ENCODE measurements at places on chromosomes 7 and 10.

GRCh38 chr7:74617180-74617744, 40.3 kb upstream of the GTF2I start:
- peak; percentile 44 for DNase-seq

GRCh38 chr10:13750299-13751190, 163.8 kb downstream of the PRPF18 start:
- no peak for DNase-seq

GRCh38 chr7:154096-154799, 38.1 kb upstream of the FAM20C start:
- no peak for DNase-seq

- DNase-seq: peak; percentile 24
Measured at GRCh38 chr7:46215987-46216567, 295.0 kb upstream of the IGFBP3 start.

- no peak for DNase-seq
Measured at GRCh38 chr7:1229202-1229947, 3.3 kb upstream of the UNCX start.

GRCh38 chr10:21953585-21954057, 49.9 kb downstream of the DNAJC1 start:
- no peak for DNase-seq

DNA sequence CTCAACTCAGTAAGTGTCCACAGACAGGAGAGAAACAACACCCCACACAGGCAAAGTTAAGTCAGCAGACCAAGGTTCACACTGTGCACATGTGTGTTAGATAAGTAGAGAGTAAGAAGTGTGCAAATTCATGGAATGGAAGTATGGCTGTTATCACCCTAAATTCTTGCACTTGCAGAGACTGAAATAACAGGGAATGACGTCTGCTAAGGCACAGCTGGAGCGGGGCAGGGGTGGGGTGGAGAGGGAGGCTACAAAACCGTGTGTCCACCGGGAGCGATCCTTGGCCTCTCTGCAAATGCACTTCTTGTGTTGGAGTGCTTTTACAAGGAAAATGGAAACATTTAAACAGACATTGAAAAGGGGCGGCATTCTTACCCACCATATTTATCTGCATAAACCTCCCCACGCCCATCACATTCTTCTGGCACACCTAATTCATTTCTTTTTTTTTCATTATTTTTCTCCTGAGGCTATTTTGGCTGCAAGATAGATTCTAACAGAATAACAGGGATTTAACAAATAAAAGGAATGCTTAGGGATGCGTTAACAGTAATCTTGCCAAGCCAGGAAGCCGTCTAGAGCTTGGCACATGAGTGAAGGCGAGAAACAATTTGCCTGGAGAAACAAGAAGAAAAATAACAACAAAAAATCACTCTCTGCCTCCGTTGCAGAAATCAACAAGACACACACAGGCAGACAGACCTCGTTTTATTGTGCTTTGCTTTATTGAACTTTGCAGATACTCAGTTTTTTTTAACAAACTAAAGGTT, 30.1 kb downstream of the TNS3 start:
- no peak for DNase-seq
